ENCODE measurements at places on chromosomes 11 and 22.

DNA sequence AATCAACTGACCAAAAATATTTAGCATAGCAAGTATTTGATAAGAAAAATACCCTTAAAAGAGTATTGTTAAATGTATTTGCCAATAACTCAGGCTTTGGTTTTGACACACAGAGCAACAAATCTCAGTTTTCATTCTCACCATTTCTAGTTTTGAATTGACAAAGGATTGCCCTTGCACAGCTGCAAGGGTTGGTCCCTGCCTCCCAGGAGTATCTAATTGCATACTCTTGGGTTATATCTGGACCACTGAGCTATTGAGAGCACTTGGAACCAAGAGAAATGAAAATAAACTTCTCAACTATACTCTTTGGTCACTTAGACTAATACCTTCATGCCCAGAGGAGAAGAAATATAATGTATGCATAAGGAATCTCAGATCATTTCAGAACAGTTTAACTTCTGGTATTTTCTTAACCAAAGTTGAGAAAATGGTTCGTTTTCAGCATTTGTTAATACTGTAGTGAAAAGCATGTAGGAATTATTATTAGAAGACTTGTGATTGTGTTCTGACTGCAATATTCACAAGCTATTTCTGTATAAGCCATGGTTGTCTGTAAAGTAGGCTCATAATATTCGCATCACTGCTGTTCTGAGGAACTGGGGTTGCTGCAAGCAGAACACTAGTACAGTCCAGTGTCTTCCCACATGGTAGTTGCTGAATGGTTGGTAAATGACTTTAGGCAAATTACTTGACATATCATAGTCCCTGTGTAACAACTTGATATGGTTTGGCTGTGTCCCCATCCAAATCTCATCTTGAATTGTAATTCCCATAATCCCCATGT lies 7.9 kb downstream of the C2CD3 start:
- no peak for DNase-seq

DNA sequence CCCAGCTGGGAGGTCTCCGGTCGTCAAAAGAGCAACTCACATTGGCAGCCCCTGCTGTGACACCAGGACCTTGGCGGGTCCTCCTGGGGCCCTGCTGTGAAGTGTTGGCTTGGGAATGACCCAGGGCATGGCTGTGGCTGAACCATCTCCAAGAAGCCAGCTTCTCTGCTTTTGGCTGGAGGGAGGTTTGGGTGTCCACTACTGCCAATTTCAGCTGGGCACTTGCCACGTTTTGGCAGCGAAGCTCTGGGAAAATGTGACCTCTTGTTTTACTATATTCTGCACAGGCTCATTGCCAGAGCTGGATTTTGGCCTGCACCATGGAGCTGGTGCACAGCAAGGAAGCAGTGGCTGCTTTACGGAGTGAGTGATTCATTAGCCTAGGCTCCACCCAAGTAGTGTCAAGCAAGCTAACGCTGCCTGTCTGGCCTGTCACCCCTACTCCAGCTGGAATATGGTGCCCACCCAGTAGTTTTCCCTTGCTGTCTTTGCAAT lies 24.3 kb upstream of the SMCO4 start:
- DNase-seq: peak; percentile 30

- DNase-seq: no peak
Measured at GRCh38 chr11:26131406-26131805, 200.5 kb upstream of the ANO3 start.

- DNase-seq: peak; percentile 90
Measured at GRCh38 chr11:60775420-60775961, 9.6 kb upstream of the MS4A10 start.

- DNase-seq: no peak
Measured at GRCh38 chr22:47628477-47629272, 866.2 kb downstream of the TBC1D22A start.

GRCh38 chr11:132763503-132763902 lies 768.8 kb downstream of the OPCML start:
- no peak for DNase-seq

DNA sequence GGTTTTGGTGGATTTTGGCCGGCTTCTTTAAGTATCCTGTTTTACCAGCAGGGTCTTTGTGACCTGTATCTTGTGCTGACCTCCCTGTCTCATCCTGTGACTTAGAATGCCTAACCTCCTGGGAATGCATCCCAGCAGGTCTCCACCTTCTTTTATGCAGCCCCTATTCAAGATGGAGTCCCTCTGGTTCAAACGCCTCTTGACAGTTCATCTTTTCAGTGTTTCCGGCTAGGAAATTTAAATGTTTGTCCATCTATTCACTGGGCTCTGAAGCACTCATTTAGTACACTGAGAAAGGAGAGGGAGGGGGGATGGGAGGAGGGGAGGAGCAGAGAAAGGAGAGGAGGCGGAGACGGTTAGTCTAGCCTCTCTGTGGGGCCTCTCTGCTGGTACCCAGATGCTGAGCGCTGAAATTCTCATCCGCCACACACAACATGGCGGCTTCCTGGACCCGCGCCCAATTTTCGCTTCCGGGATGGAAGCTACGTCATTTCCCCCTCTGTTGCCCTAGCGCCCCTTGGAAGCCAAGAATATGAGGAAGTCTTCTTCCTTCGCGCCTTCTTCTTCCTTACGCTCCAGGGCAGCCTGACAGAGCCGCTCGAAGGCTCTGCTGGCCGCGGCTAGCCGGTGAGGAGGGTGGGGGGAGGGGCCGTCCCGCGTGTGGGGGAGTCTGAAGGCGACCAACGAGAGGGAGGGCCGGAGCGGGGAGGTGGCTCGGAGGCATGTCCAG lies 69.0 kb upstream of the SYT13 start:
- DNase-seq: peak; percentile 62

DNA sequence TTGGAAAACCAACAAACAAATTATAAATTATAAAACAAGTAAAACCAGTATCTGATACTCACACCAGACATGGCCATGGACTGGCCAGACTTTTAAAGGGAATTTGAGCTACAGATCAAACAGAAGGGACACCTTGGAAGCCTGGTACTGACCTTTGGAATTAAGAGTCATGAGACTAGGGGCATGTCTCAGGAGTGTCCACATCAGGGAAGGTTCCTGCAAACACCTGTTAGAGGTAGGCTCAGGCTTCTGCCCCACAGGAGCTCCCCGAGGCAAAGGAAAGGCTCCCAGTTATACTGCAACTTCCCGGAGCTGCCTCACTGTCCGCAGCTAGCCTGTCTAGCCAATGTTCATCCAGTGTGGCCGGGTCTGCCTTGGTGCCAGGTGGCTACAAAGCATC lies 290.1 kb downstream of the BUD13 start:
- no peak for DNase-seq

DNA sequence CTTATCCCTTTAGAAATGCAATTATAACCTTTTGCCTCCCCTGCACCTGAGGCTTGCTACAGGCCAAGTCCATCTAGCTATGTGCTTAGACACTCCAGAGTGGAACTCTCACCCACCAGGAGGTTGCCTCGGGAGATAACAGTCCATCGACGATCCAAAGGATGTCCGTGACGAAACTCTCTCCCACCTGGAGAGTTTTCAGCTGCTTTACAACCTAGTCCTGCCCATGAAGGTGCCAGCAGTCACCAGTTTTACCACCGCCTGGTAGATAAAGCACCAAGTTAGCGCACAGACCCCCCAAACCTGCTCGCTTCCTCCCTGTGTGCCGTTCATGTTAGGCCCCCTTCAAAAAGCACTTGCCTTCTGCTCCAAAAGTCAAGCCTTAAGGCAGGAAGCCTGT lies 53.1 kb upstream of the SHISAL1 start:
- DNase-seq: no peak

- DNase-seq: no peak
Measured at GRCh38 chr22:20959578-20960461, 7.2 kb upstream of the AIFM3 start.

GRCh38 chr11:20670932-20671403 lies 1.6 kb downstream of the NELL1 start:
- DNase-seq: no peak

- peak; percentile 5 for DNase-seq
Measured at GRCh38 chr11:76459299-76459698, 14.5 kb downstream of the EMSY start.

GRCh38 chr11:92423115-92424034 lies 198.8 kb downstream of the FAT3 start:
- peak; percentile 66 for DNase-seq

- peak; percentile 40 for DNase-seq
Measured at GRCh38 chr22:50731811-50732624, 6.0 kb upstream of the ACR start.

DNA sequence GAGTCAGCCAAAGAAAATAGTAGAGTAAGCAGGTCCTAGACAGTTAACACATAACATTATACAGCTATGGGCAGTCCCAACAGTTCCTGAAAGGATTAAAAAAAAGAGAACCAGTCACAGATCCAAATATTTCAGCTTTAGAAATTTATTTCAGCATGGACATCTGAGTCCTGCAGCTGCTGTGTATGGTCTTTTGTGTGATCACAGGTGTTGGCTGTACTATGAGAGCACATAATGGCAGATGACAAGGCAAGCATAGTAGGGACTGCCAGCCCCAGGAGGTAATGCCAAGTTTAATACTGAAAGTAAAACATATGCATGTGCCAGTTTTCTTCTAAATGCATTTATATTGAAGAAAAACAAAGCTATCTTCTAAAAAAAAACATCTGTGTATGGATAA lies 158.1 kb downstream of the GRIA4 start:
- DNase-seq: no peak
